Activated T-cell treated with anti-CD3 and anti-CD28 coated beads, Interleukin-2, amount 50 U/mL, for 48 hours (primary cell): ENCODE measurements at places on chromosomes 5 and 9.
A peak's percentile ranks its signal among the peaks of the same experiment; 100 is the strongest.

DNA sequence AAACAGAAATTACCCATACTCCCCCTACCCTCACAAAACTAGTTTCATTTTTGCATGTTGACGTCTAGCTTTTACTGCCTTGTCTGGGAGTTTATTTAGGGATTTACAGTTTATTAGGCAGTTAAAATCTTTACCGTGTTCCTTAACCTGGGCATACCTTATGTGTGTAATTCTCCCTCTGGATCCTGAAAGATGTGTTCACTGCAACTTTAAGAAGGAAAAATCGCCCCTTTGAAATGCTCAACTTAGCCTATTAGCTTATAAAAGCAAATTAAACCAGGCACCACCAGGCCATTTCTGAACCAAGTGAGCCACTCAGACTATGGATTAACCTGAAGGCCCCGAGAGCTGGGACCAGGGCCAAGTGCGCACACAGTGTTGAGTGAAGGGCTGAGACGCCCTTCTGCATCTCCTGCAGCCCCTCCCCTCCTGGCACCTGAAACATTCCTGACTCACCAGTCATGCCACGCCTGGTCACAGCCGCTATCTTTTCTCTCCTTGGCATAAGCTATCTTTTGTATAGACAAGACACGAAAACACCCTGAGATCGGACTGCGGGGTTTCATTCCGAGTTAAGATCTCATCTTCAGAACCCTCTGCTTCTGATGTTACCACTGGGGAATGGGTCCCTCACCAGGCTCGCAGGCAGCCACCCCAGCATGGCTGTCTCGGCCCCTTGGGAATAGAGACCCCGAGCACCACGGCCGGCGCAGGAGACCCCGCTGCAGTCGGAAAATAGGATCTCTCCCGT, 111.9 kb downstream of the ROR2 start:
- DNase-seq = no peak

DNA sequence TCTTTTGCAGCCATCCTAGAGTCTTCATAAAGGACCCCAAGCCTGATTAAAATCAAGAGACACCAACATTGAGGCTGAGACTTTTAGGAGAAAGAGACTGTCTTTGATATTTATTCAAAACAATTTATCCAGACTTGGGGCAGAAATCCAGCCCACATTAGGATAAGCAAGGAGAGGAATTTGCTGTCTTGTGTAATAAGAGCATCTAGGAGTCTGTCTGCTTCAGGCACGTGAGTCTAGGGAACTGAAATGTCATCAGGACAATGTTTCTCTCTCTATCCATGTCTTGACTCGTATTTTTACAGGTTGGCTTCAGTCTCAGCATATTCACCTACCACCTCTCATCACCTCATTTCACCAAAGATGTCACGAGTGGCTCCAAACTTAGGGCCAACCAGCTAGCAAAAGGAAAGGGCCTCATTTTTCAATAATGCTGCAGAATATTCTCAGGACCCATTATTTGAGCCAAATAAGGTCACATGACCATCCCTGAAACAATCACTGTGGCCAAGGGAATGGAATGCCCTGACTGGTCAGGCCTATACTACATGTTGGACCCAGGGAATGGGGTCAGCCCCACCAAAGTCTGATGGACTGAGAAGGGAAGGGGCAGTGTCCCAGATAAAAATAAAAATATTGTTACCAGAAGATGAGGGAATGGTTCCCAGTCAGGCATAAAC, 70.3 kb upstream of the SAP30L start:
- DNase-seq = no peak

- no peak for DNase-seq
Measured at GRCh38 chr9:12817702-12818101, 42.9 kb downstream of the LURAP1L start.

- DNase-seq = no peak
Measured at GRCh38 chr9:5593904-5594303, 35.0 kb upstream of the RIC1 start.

GRCh38 chr9:17744786-17745185, 165.9 kb downstream of the SH3GL2 start:
- DNase-seq = no peak

- no peak for DNase-seq
Measured at GRCh38 chr9:3331801-3332200, 194.0 kb downstream of the RFX3 start.

GRCh38 chr9:13665418-13666066, 386.1 kb upstream of the MPDZ start:
- DNase-seq = no peak

- no peak for DNase-seq
Measured at GRCh38 chr5:176441921-176442323, 6.3 kb upstream of the FAF2 start.

- DNase-seq = no peak
Measured at GRCh38 chr5:68344447-68345111, 129.0 kb downstream of the PIK3R1 start.

- DNase-seq = no peak
Measured at GRCh38 chr9:91750343-91750742, 199.7 kb downstream of the ROR2 start.

- DNase-seq = no peak
Measured at GRCh38 chr9:108283696-108284095, 572.1 kb downstream of the ACTL7B start.

DNA sequence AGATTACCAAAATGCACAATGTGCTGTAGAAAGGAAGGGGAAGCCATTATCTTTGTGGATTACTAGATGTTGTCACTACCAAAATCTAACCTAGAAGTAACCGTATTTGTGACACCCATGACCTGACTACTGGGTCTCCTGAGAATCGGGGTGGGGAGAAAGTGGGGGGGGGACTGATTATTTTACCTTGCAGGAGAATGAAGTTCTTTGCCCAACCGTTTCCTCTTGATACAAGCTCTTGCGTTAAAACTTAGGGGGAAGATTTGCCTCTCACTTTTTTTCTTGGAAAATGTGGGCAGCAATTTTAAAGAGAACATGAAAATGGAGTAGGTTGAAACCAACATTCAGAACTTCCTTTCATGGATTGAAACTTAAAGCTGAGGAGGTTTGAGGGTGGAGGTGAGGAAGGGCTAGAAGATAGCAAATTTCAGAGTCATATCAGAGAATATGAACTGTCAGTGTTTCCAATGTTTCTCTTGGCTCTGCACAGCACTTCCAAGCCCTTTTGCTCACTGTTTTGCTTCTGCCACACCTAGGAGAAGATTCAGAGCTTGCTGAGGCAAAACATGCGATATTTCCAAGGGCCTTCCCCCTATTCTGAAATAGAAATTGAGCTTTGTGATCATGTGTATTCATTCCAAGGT, 280.8 kb downstream of the AOPEP start:
- no peak for DNase-seq

- DNase-seq = no peak
Measured at GRCh38 chr9:133653638-133654037, 17.5 kb downstream of the DBH start.

GRCh38 chr5:123721675-123722276, 209.8 kb downstream of the CSNK1G3 start:
- DNase-seq = no peak

DNA sequence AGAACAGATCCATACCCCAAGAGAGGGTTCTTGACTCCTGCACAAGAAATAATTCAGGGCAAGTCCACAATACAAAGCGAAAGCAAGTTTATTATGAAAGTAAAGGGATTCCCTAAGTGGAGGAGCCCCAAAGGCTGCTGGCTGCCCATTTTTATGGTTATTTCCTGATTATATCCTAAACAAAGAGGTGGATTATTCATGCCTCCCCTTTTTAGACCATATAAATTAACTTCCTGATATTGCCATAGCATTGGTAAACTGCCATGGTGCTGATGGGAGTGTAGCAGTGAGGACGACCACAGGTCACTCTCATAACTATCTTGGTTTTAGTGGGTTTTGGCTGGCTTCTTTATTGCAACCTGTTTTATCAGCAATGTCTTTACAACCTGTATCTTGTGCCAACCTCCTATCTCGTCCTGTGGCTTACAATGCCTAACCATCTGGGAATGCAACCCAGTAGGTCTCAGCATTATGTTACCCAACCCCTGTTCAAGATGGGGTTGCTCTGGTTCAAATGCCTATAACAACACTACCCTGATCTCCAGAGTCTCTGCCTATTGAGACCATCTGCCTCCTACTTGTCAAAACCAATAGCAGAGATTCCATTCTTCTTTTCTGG, 154.4 kb upstream of the GRAMD2B start:
- DNase-seq = no peak

- DNase-seq = no peak
Measured at GRCh38 chr9:2059274-2059929, 44.3 kb downstream of the SMARCA2 start.

DNA sequence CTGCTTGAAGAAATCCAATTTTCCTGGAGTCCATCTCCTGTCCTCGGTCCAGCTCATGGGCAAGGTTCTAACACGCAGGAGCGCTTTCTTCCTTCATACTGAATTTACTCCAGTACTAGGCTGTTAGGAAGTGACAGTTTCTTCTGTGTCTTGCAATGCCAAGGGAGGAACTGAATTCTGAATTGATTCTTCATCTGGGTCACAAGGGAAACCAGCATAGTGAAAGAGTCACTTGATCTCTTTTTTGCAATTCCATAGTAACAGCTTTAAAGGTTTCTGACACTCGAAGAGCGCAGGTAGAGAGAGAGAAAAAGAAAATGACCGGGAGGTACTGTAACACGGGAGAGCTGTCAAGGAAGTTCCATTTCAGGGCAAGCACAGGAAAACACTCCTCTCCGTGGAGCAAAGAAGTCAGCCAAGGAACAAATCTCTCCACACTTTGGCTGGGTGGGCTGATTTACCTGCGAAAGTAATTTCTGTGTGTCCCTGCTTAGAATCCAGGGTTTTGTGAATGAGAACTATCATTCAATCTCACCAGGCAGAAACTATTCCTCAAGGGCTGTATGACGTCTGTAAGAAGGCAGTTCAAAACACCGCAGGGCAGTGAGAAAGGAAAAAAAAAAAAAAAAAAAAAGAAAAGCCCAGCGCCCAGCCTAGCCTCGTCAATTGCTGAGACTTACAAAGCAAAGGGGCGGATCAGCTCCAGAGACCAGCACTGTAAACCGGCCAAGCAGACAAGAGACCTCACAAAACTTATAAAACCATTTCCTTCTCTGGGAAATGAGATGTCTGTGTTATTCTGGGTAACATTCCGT, 617.8 kb downstream of the PDE4D start:
- no peak for DNase-seq

GRCh38 chr5:22088517-22088916, 764.6 kb downstream of the CDH12 start:
- no peak for DNase-seq

DNA sequence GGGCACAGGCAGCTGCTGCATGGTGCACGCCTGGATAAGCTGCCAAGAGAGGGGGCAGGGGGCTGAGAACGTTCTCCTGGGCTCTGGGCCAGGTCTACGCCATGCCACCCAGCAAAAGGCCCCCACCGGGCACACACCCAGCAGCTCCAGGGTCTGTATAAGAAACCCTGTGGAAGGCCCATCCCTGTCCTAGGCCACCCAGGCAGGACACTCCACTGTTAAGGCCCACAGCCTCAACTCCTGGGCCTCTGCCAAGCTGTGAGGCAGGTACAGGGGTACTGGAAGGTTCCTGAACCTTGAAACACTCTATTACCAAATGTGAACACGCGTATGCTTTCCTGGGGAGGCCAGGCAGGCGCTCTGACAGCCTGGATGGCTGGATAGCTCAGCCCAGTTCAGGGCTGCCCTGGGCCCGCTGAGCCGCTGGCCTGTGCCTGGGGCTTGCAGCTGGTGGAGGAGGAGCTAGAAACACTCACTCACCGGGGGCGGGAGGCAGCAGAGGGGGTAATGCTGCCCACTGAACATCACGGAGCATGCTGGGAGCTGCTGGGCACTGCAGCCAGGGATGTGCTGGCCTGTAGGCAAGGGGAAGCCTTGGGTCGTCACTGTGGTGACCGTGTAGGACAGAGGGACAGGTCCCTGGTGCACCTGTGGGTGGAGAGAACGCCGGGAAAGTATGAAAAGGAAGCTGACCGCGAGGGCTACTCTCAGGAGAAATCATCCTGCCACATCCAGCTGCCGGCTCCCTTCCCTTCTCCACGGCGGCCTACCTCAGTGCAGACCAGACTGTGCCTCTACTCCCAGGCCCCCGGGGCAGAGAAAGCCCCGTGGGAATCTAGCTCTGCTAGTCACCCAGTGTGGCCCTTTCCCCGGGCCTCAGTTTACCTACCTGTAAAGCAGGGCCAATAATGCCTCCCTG, 6.0 kb downstream of the RNF44 start:
- peak; percentile 62 for DNase-seq

- DNase-seq = no peak
Measured at GRCh38 chr9:130411566-130411915, 33.2 kb upstream of the ASS1 start.

- no peak for DNase-seq
Measured at GRCh38 chr5:60584304-60584703, 115.7 kb downstream of the DEPDC1B start.

- no peak for DNase-seq
Measured at GRCh38 chr5:89303033-89303480, 420.1 kb upstream of the MEF2C start.

GRCh38 chr9:15499139-15499538, 11.6 kb downstream of the PSIP1 start:
- no peak for DNase-seq

GRCh38 chr5:180599981-180600553, 8.8 kb upstream of the SCGB3A1 start:
- peak; percentile 1 for DNase-seq

DNA sequence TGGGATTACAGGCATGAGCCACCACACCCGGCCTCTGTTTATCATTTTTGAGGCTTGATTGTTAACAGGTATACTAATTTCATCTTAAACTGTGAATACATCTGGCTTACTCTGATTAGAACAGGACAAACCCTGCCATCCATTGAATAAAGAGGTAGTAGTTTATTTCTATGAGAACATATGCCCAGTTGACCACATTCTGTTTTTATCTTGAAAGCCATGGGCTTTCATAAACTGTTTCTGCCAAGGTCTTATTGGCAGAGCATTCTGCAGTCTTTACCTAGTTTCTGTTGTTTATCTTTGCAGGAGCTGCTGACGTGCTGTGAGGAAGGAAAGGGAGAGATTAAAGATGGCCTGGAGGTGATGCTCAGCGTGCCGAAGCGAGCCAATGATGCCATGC, 184.9 kb upstream of the OTULINL start:
- DNase-seq = no peak
